A549 treated with CpdA at 1 μM for 4 hours (cell line): ENCODE measurements at places on chromosomes 11 and 22. TPM values are rescaled to one million over a fixed set of nuclear protein-coding genes. Genes with fewer than 3 reads are reported as not detected.

The PNPLA3 gene
- total RNA-seq = 0.69 to 1.2 TPM (median 1.0 TPM) in 5 replicates

The OR2AG2 gene
- 0.01 to 0.13 TPM in 2 of 5 replicates, not detected in the others for total RNA-seq

The ACRV1 gene
- not detected in 5 replicates for total RNA-seq

The OMP gene
- not detected in 5 replicates for total RNA-seq

The MAP6 gene
- 1.5 to 1.7 TPM (median 1.7 TPM) in 5 replicates for total RNA-seq
